ENCODE measurements at places on chromosomes 2 and 18.
A peak's percentile ranks its signal among the peaks of the same experiment; 100 is the strongest.

DNA sequence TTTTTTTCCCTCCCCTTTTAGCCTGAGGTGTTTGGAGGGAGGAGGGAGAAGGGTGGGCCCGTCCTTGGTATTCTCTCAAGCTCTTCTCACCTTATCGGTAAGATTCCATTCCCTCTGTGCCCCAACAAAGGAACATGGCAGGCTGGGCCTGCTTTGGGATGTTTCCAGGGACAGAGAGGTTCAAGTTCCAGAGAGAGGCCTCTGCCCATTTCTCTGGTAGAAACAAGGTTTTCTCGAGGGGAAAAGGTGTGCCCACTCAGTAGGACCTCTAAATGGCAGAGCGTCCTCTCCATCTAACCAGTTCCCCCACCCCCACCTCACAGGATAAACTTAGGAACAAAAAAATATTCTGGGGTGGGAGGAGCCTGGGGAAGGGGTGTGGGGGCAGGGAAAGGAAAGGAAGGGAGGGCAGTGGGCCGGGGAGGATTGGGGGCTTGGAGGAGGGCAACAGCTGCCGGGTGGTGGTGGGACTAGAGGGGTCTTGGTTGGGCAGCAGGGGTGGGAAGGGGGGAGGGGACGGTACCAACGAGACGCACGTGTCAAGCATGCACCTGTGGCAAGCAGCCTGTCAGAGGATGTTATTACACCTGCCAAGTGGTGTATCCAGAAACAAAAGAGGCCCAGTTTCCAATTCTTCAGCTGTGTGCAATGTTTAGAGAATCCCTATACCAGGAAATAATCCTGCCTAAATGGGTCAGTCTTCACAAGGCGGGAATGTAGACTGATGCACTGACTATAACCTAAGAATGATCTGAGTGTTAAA is 2.1 kb downstream of the PCBP1 start:
- no peak for DNase-seq

DNA sequence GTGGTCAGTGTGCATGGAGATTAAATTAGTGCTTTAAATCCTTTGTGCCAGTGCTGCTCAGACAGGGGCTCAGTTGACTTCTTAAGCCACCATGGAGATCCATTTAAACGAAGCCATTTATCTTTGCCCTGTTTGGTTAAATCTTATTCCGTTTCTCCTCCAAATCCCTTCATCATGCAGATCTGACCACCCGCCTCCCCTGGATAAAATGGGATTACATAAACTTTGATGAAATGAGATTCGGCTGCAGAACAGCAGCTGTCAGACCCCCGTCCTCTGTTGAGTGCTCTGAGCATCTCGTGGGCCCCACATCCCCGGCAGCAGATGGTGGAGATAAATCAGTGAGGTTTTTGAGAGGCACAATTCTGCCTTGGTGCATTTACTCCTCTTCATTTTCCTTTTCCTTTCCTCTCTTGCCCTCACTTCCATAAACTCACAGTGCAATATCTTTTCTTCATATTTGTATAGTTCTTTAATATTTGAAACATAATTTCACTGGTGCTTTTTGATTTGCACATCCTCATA is 84.4 kb upstream of the TWIST2 start:
- no peak for DNase-seq

DNA sequence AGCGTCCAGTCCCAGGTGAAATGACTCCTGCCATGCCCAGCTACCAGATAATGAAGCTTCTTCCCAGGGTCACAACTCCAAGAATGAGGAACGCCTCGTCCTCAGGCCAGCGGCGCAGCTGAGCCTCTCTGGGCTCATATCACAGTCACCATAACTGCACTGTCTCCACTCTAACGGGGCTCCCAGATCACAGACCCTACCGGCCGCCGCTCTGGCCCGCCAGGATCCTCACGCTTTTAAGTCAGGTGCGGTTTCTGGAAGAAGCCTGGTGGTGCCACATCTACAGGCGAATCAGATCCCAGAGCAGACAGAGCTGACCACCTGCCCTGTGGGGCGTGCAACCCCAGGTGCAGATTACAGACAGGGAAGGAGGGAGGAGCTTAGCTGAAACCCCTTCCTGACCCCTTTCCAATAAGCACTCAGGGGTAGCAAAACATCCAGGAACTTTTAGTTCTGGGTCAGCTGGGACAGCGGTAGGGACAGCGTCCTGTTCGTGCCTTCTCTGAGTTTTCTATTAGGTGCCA is 3.7 kb upstream of the ACKR3 start:
- no peak for DNase-seq

DNA sequence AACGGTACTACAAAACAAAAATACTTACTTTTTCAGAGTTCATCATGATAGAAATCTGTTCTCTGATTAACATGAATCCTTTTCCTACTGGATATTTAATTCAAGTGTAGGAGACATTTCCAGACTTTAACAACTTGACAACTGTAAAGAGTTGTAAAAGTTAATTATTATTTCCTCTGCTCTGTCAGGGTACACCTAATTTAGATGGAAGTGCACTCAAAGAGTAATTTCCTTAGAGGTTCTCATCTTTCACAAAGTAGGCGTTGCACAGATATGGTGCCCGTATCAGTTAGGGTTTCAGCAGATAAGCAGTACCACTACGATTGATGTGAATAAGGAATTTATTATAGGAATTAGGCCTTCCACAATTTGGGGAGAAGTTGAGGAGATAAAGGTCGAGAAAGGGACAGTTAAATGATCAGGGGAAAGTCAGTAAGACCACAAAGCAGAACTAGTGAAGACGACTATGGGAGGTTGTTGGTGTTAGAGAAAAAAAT is 16.2 kb upstream of the PDE11A start:
- DNase-seq = no peak

GRCh38 chr2:54629914-54630857 is 93.3 kb upstream of the EML6 start:
- no peak for DNase-seq

DNA sequence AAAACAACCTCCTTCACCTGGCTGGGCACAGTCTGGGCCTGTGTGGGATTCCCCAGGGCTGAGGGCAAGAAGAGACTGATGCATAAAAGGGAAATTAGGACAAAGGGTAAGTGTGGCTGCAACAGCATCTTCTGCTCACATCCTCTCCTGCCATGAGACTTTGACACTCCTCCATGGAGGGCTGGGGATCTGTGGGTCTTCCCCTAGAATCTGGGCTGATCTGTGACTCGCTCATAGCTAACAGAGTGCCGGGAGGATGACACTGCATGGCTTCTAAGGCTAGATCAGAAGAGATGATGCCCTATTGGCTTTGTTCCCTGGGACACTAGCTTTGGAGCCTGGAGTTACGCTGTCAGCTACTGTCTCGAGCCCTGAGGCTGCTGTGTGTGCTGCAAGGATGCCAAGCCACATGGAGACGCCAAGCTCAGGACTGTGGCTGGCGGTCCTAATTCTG is 24.3 kb downstream of the MOCOS start:
- DNase-seq = no peak

GRCh38 chr2:218992703-218993344 is 398 bp downstream of the CRYBA2 start:
- peak; percentile 16 for DNase-seq

GRCh38 chr2:102520009-102520408 is 47.0 kb downstream of the SLC9A4 start:
- DNase-seq = no peak

GRCh38 chr18:44516450-44516849 is 164.2 kb upstream of the SETBP1 start:
- no peak for DNase-seq

DNA sequence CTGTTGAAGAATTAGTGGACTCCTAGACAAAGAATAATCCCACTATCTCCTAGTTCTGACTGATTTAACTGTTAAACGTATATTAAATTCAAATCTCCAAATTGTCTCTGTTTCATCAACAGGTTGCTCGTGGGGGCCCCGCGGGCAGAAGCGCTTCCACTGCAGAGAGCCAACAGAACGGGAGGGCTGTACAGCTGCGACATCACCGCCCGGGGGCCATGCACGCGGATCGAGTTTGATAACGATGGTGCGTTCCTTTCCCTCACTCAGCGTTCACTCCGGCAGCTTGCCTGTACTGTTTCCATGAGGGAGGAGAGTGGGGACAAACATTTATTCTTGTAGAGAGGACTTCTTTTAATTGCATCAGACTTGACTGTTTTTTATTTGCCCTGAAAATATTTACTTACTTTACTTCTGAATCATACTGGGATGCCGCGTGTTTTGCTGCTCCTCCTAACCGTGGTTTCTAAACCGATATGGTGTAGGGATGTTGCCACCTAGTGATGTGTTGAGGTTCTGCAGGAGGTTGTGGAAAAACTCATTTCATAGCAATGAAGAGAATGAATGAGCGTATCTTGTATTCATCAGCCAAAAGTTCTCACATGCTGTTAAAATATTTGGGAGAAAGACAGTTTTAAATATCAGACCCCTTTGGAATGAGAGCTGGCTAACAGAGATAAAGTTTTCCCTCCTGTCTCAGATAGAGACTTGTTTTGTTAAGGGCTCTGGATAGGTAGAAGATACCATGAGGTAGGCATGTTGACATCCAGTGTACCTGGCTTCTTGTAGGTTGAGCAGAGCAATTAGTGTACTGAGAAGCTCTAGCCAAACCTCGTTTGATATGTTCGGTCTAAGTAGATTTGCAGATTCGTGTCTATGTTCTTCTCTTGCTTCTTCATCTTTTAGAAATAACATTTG is 38.3 kb downstream of the ITGA6 start:
- peak; percentile 97 for DNase-seq

GRCh38 chr18:45286431-45286830 is 328.8 kb upstream of the SLC14A2 start:
- DNase-seq = no peak

DNA sequence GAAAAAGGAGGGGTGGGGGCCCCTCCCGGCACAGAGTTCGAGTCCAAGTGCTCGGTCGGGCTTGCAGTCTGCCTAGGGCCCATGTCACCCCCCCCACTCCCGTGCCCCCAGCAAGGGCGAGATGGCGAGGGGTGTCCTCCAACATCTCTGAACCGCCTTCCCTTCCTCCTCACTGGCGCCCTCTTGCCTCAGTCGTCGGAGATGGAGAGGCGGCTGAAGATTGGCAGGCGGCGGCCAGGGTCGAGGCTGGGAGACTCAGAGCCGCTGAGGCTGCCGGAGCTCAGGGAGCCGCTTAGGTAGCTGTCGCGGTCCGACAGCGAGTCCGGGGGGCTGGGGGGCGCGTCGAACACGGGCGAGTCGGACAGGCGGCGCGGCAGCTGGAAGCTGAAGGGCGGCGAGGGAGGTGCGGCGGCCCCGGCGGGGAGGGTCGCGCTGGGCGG is 2.3 kb downstream of the ZFP36L2 start:
- DNase-seq = no peak

- DNase-seq = no peak
These were observed 158.6 kb downstream of the AQP4 start for GRCh38 chr18:26706911-26707351.

GRCh38 chr2:23803965-23804542 is 122.9 kb downstream of the ATAD2B start:
- DNase-seq = no peak

- DNase-seq = no peak
These were observed 114.9 kb upstream of the SULT1C3 start for GRCh38 chr2:108124736-108125495.

GRCh38 chr2:36173760-36174404 is 181.7 kb upstream of the CRIM1 start:
- DNase-seq = no peak

DNA sequence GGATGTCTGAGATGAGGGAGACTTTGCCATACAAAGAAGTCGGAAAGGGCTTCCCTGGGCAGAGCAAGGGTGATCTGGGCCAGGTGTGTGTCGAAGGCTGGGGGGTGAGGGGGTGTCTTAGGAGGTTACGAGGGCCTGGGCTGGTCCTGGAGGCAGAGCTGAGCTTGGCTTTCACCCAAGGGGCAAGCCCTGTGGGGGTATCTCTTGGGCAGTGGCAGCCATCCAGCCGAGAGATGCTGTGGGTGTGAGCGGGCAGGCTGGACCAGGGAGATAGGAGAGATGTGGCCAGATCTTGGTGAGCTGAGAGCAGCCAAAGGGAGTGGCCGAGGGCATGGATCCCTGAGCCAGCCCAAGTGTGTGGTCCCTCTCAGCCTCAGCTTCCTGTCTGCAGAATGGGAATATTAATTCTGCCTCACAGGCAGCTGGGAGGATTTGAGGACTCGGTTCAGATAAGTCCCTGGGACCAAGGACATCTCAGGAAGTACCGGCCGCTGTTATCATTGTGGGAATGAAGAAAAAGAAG is 33.0 kb downstream of the MAL start:
- no peak for DNase-seq

GRCh38 chr2:164913011-164913410 is 42.3 kb downstream of the SLC38A11 start:
- DNase-seq = no peak

- no peak for DNase-seq
These were observed 27.1 kb upstream of the SULT1C3 start for GRCh38 chr2:108212671-108213070.

DNA sequence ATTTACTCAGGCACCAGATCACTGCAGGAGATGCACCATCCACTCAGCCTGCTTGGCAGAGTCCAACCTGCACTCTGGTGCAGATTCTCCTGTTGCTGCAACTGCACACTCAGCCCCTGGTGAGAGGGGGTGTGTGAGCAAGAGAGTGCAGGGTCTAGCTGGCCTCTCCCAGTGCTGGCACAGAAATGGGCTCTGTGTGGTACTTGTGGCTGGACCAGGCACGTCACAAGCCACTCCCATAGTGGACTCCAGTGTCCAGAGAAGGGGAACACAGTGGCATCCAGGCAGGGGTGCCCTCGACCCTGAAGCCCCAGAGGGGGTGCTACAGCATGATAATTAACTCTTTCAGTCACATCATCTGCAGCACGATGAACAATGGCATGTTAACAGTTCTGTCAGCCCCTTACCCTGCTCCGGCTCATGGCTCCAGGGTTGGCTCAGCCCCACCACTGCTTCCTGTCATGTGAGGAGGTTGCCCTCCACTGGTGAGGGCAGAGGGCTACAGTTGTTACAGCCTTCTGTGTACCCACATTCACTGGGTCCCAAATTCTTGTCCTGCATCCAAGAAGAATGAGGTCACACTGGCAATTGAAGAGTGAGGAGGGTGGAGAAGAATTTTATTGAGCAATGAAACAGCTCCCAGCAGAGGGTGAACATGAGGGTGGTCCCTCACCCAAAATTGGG is 135.7 kb downstream of the EVA1A start:
- no peak for DNase-seq

DNA sequence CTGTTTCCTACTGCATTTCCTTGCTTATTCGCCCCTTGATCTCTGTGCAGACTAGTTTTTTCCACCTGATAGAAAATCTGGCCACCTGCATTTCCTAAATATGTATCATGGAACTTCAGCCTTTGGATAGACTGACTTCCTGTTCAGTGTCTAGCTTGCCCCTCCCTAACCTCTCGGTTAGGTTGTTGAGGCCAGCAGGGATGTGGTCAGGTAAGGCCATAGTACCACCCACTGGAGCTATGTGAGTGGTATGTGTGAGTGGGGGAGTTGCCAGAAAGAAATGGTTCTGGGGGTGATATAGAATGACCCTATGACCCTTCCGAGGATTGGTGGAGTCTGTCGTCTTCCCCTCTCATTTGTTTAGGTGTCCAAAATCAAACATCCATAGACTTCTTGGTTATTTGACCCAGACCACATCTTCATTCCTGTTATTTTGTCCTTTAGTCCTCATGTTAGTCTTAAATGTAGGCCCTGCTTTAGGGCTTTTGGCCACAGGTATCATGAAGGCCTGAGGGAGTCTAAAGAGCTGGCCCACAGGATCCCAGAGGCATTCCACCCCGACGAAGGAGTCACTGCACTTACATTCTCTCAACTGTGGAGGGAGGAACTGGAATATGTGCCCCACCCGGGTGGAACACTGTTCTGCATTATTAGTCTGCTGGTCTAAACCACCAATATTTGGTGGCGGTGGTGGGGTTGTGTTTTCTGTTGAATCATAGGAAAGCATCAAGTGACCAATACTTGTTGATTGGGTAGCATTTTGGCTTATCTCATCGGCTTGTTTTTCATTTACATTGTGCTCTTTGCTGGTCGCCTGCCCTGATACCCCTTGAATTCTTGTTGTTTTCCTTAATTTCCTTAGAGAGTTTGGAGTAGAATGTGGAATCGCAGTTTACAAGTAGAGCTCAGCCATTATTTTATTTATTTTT is 21.9 kb downstream of the CAB39 start:
- no peak for DNase-seq

All from NCI-H748 treated with DMSO at 0.1 percent for 48 hours (cell line).